Activated gamma-delta T cell (primary cell): ENCODE measurements at places on chromosomes 2 and 18.

GRCh38 chr2:63665846-63666475 is 77.2 kb downstream of the MDH1 start:
- DNase-seq = no peak

DNA sequence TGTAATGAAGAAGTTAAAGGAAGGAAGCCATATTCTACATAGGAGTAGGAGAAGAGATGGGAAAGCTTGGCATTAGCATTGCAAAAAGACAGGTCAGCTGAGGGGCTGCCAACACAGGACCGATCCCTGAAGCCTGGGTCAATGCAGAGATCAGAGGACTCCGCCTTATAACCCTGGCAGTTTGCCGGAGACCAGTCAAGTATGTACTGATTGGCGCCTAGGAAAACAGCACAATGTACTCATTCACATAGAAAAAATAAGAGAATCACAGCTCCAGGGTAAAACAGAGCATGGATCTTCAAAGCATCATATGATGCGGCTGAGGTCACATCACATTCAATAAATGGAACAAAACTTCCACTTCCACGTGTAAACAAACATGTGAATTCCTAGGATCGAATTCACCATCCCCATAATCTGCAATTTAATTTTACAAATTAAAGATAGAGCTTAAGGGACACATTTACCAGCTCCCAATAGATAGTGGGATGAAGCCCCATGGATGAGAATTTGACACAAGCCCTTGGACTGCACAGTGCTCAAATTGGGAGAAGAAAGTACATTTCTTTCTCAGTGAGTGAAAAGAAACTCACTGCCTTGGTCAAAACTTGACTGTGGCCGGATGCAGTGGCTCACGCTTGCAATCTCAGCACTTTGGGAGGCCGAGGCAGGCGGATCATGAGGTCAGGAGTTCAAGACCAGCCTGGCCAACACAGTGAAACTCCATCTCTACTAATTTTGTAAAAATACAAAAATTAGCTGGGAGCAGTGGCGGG is 135.0 kb upstream of the KLHL14 start:
- DNase-seq = no peak

DNA sequence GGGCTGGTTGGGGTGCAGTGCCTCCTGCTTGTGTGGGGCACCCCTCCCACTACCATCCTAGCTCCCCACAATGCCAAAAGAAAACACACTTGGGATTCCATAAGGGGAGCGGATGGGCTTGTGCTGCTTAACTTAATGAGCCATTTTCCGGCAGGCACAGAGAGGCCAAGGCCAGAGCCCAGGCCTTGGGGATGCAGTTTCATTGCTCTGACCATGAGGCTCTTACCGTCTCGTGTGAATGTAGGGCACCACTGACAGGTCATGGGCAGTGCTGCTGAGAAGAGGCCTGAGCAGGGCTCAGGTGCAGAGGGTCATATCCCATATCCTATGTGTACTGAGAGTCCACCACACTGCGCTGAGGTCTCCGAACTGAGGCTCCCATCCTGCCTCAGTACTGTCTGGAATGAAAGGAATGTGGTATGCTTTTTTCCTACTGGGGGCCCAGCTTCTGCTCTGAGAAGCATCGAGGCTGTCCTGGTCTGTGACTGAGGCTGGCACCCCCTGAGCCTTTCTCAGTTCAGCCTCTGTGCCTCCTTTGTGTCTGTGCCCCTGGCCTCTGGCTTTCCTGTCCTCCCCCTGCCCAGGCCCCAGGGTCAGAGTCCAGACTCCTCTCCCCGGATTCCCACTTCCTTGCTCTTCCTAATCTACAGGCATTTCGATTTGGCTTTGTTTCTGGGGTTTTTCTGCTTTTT is 45.2 kb upstream of the MAPRE3 start:
- no peak for DNase-seq

DNA sequence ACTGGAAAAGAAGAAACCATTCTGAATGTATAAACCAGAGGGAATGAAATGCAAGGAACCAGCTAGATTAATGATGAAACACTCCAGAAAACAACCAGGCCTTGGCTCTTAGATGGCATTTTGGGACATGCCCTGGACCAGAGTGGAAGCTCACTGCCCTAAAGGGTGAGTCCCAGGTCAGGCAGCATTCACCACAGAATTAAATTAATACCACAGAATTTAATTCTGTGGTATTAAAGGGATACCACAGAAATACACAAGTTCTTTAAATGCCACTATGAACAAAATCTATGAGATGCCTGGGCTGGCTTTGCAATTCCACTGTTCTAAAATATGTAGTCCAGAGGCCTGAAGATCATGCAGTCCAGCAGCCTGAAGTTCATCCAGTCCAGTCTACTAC is 122.3 kb upstream of the KYNU start:
- no peak for DNase-seq

GRCh38 chr2:231068525-231069222 is 12.0 kb downstream of the PSMD1 start:
- DNase-seq = no peak
